H4 (cell line): ENCODE measurements at places on chromosomes 4 and X.

GRCh38 chrX:7139202-7140081 is 8.1 kb upstream of the STS start:
- DNase-seq: no peak

DNA sequence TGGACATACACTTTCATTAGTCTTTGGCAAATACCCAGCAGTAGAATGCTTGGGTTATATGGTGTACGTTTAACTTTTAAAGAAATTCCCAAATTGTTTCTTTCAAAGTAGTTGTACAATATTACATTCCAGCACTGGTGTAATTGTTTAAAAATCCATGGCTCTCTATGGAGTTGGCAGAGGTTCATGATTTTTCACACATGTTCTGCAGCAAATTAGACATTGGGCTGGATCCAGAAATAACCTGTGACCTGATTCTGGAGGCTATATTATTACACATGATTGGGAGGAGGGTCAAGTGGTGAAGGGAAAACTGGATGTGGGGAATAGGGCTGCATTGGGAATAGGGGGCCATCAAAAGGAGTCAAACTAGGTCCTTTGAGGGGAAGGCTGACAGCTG is 41.9 kb downstream of the MAMLD1 start:
- DNase-seq: no peak

DNA sequence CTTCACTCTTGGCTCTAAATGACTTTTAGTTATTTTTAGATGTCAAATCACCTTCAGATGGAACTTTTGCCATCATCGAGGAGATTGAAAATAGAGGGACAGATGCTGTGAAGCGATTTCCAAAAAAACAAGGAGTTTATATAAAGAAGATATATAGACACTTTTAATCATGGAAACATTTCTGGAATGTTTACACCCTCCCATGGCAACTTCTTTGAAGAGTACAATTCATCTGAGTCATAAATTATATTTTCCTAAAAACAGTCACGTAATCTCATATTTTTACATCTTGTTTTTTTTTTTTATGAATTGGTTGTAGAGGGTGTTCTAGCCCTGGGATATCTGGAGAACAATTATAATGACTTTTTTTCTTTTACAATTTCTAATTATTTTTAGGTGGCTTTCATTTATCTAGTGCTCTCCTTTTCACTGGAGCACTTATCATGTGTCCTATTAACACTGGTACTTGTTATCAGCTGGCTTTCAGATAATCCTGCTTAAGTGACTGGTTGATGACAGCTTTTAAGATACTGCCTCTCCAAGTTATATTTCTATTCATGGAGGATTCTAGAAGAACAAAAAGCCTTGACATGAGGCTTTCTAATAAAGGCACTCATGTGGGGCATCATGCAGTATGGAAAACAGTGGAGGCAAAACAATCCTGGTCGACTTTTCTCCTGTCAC is 24.9 kb downstream of the PCDH7 start:
- no peak for DNase-seq

GRCh38 chr4:124053872-124054538 is 657.4 kb downstream of the SPRY1 start:
- DNase-seq: peak; percentile 12

- no peak for DNase-seq
These were observed 204.1 kb downstream of the PTTG2 start for GRCh38 chr4:38164346-38164745.

DNA sequence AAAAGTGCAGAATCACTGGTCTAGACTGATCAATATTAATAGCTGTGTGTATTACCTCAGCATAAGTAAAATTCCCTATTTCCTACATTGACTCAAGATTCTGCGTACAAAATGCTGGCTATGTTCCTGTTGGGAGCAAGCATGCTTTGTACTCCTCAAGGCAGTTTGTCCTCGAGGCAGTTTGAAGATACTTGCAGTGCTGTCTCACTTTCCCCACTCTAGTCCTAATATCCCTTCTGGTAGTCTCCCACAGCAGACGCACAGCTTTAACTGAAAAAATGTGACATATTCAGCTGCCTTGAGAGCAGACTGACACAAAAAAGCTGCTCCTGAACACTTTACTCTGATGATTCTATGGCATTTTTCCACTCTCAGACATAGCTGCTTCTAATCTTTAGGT is 12.9 kb upstream of the MAGEA10 start:
- DNase-seq: no peak

DNA sequence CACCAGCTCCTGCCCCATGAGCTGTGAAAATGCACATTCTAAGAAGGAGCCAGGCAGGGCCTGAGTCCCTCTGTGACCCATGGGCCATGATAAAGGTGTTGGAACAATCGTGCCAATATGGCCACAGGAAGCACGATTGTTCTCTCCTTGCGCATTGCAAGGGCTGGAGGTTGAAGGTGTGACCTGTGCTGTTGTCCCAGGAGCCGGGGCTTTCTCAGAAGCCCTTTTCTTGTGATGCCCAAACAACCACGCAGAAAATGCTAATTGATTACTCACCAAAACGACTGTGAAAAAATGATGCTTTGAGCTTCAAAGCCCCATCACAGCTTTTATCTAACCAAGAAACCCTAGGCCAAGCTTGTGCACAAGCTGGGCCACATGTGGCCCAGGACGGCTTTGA is 33.8 kb downstream of the USP11 start:
- no peak for DNase-seq

- no peak for DNase-seq
These were observed 13.6 kb upstream of the GPR174 start for GRCh38 chrX:79130857-79131256.

GRCh38 chr4:145213245-145213644 is 32.9 kb upstream of the OTUD4 start:
- no peak for DNase-seq

- DNase-seq: peak; percentile 68
These were observed 202.4 kb downstream of the CHIC2 start for GRCh38 chr4:53861856-53862610.

GRCh38 chrX:150935467-150935866 is 37.0 kb upstream of the CD99L2 start:
- DNase-seq: peak; percentile 37

- DNase-seq: no peak
These were observed 1076.9 kb downstream of the ARAP2 start for GRCh38 chr4:35167385-35167784.

- peak; percentile 68 for DNase-seq
These were observed 355.5 kb downstream of the KCNIP4 start for GRCh38 chr4:21592970-21593670.

DNA sequence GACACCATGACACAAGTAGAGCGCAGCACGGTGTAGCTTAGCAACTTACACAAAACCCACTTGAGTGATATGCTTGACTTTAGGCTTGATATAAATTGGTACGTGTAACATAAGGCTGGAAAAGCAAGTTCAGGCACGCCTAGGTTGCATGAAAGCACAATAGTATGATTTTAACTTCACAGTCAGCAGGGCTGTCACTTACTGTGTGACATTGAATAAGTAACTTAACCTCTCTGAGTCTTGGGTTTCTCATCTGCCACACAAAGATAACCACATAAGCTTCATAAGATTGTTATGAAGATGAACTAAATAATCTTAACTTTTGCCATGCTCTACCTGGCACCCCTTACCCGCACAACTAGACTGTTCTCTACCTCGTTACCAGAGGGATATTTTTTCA is 9.5 kb downstream of the SRD5A3 start:
- DNase-seq: no peak

DNA sequence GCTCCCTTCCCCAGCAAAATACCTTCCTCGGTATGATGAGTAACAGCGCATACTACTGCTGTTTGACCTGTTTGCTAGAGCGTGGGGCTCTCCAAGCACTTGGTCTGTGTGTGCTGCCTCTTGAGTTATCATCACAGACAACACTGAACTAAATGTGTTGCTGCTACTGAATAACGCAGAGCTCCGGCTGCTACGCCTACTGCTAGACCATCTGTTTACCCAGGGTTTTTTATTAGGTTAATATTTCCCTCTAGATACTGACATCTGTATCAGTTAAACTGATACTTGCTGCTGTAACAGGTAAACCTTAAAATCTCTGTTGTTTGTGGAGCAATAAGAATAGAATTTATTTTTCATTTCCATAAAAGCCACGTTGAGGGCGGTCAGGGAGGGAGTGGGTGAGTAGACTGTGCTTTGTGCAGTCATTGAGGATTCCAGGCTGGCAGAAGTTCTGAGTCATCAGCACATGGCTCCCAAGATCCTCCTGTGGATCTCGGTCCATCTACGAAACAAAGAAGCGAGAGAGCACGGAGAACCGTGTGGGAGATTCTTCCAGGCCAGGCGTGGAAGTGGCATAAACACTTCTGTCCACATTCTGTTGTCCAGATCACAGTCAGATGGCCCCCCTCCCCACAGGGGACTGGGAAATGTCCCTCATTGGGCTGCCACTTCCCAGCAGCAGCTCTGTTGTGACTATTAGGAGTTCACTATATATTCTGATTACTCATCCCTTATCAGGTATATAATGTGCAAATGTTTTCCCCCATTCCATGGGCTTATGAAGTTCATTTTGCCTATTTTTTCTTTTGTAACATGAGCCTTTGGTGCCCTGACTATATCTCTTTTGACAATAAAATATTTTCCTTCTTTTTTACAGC is 14.1 kb downstream of the GRK4 start:
- DNase-seq: no peak

DNA sequence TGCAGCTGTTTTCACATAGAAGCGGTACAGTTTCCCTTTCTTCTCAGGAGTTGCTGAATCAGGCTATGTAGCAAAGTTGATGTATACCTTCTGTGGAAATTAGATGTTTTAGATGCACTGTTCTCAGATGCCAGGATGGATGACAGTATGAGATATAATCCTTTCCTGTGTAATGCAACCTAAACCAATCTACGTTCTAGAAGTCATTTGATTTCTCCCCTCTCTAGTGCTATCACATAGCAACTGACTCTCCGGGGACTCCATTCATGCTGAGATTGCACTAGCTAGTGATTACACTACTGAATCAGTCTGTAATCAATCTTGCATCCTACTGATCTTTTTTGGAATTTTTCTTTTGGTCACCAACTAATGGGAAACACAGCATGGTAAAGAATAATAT is 1881.7 kb downstream of the PCDH7 start:
- DNase-seq: no peak

GRCh38 chr4:124262211-124263179 is 450.0 kb downstream of the ANKRD50 start:
- DNase-seq: peak; percentile 77

DNA sequence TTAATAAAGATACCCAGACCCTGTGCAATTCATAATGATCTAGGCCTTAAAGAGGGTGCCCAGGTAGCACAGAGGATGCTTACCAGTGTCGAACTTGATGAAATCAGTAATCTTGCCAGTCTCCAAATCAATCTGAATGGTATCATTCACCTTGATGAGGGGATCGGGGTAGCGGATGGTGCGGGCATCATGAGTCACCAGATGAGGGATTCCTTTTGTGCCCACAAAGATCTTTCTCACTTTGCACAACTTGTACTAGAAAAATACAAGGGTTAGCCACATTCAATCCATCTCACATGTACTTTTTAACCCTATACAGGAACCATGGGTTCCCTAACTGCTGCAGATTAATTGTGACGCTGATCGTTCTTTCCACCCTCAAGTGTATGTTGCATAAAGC is 3.3 kb downstream of the RPS4X start:
- no peak for DNase-seq

- no peak for DNase-seq
These were observed 940.0 kb downstream of the SH3BGRL start for GRCh38 chrX:82141942-82142341.

GRCh38 chrX:97234471-97235081 is 350.9 kb downstream of the RPA4 start:
- no peak for DNase-seq

DNA sequence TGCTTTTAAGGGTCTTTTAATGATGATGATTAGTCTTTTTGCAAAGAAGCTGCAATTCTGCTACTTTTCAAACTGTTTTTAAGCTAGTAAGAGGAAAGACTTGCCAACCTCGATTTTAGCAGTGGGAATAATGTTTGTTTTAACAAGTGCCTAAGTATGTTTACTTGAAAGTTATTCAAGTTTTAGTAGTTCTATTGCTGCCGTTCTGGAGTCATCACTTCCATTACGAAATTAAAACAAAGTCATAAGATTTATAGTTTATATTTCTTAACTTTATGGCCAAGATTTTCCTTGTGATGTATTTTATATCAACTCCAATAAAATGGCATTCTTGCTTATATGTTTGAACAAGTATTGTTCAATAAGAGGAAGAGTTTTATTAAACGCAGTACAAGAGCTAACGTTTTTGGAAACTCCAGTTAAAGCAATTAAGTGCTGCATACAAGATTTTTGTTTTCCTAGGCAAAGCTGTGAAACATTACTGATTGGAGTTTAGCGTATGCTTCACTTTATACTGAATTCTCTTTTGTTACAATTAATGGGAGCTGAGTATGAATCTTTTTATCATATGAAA is 211.3 kb downstream of the TENM3 start:
- DNase-seq: no peak

DNA sequence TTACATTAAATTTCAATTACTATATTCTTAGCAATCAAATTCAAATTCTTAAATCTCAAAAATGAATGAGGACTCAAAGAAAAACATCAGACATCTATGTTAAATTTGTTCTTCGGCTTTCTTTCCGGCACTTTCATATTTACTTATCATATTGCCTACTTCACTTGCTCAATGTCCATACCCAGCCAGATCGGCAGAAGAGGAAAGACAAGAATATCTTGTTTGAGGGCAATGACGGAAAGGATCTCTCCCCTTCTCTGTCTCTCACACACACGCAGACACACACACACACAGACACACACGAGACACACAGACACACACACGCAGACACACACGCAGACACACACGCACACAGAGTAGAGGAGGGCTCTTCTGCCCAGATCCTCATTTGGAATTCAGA is 13.2 kb upstream of the IRF2 start:
- no peak for DNase-seq

DNA sequence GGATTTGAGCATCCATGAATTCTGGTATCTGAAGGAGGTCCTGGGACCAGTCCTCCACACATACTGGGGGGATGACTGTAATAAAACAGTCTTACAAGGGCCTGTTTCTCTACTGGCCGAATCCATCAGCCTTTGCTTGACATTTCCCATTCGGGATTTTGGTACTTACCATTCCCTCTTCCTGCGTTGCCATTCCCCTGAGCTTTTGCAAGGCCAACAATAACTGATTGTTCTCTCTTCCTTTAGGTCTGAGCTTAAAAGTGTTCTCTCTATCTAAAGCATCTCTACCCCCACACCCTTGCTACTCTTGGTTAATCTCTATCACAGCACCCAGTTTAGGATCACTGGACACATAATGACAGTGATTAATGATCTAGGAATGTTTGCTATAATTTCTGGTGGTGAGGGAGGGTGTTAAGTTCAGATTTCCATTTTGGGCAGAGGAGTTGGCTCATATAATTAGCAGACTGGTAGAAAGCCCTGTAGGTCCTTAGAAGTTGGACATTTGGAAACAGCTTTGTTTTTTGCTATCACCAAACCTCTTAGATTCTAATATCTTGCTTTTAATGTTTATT is 29.4 kb downstream of the TMA16 start:
- DNase-seq: no peak

DNA sequence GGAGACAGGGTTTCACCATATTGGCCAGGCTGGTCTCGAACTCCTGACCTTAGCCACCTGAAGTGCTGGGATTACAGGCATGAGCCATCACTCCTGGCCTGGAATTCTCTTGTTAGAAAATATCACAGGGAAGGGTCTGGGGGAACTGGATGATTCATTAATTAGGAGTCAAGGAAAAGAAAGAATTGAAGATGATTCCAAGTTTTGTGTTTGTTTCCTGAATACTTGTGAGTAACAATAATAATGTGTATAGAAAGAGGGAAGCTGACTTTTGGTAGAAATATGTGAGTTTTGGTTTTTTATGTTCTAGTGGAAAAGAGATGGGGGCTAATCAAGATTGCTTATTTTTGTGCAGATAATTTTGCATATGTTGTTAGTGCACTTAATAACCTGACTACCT is 77.3 kb upstream of the CLNK start:
- no peak for DNase-seq

- no peak for DNase-seq
These were observed 64.8 kb upstream of the RBPJ start for GRCh38 chr4:26255989-26256388.
